NB4 (cell line): ENCODE measurements at places on chromosomes 2 and 18.

GRCh38 chr18:29301048-29301447, 1124.1 kb upstream of the CDH2 start:
- no peak for DNase-seq

DNA sequence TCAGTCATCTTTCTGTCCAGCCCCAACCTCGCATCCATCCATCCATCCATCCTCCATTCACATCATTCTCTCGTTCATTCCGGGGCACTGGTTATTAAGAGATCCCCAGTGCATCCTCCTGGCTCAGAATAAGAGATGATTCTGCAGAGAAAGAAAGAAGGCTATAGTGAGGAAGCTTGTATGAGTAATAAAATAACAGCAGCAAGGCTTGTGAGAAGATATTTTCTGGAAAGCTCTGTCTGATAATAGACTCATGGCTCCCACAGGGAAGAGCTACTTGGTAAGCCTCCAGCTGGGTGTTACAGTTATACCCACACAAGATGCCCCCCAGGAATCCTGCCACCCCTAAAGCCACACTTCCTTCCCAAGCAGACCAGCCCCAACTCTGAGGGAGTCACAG, 143.2 kb downstream of the MTCL1 start:
- DNase-seq: no peak

DNA sequence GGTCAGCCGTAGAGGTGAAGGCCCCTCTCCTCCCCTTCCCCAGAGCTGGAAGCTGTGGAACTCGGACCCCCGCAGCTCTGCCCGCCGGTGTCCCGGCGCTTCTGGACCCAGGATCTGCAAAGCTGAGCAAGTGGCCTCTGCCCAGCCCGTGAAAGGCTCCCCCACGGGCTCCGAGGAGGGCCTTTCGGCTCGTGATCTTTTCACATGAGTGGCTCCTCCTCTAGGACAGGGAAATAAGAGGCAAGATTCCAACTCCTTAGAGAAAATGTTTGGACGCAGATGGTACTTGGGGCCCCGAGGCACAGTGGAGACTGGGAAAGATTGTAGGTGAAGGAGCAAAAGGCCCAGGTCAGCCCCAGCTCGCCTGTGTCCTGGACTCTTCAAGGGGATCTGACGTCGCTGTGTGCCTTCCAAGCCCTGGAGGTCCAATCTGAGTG, 48.2 kb upstream of the SP3 start:
- peak; percentile 48 for DNase-seq

GRCh38 chr18:32674491-32674890, 98.3 kb downstream of the KLHL14 start:
- peak; percentile 10 for DNase-seq

DNA sequence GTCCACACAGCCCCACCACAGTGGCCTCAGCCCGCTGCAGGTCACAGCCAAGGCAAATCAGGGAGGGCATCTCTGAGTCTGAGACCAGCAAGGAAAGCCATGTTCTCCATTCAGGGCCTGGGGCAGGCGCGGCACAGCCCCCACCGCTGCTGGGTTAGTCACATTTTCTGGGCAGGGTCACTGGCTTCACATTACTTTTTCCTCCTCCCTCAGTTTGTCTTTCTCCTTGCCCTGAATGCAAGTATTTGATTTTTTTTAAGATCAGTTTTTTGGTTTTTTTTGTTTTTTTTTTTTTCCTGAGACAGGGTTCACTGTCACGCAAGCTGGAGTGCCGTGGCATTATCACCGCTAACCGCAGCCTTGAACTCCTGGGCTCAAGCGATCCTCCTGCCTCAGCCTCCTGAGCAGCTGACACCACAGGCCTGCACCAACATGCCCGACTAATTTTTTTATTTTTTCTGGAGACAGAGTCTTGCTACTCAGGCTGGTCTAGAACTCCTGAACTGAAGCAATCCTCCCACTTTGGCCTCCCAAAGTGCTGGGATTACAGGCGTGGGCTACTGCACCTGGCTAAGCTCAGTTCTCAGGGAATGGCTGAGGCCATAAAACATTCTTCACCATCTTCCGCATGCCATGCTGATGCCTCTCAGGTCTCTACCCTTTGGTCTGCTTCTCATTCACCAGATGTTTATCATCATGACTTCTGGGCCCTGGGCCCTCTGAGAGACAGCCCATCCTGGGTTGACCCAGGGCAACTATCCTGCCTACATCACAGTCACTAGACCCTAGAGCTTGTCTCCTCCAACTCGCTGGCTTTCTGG, 628 bp upstream of the CAPG start:
- DNase-seq: no peak

DNA sequence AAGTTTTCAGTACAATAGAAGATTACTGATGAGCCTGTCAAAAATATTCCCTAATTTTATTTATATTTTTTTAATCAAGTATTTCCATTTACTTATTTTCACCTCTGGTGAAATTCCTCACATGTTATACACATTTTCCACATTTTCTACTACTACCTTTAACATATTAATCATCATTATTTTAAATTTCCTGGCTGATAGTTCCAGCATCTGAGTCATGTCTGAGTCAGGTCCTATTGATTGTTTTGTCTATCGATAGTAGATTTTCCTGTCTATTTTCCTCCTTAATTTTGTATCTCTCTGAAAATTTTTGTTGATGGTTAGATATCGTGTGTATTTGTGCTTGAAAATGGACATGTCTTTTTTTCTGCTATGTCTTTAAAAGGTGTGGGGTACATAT, 211.8 kb upstream of the DSEL start:
- DNase-seq: no peak
